ENCODE measurements at places on chromosomes 7 and 10. TPM values are rescaled to one million over a fixed set of nuclear protein-coding genes. Genes with fewer than 3 reads are reported as not detected.

Gene ZSCAN21
- polyA plus RNA-seq, result 21.6 TPM

Gene FAM25C
- polyA plus RNA-seq, result not detected

Gene AHCYL2
- polyA plus RNA-seq, result 28.7 TPM

Gene FGFBP3
- polyA plus RNA-seq, result 2.9 TPM

Gene RPEL1
- polyA plus RNA-seq, result 0.11 TPM

Gene CYP26A1
- polyA plus RNA-seq, result 0.17 TPM

Gene CFAP58
- polyA plus RNA-seq, result 0.49 TPM

Gene SERPINE1
- polyA plus RNA-seq, result 0.83 TPM

Gene CYP17A1
- polyA plus RNA-seq, result 0.62 TPM

Gene CFAP43
- polyA plus RNA-seq, result 14.1 TPM

Gene CCDC146
- 16.7 TPM for polyA plus RNA-seq

DNA sequence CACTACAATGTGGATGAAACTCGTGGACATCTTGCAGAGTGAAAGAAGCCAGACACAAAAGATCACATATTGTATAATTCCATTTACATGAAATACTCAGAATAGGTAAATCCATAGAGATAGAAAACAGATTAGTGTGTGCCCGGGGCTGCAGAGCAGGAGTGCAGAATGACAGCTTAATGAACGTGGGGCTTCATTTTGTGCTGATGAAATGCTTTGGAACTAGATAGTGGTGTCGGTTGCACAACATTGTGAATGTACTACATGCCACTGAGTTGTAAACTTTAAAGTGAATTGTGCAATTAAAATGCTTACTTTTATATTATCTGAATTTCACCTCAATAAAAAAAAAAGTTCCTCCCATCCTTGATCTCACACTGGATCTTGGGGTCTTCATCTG lies 31.8 kb upstream of the CARD11 start:
- DNase-seq, result no peak

- DNase-seq, result no peak
Observed at GRCh38 chr7:100575746-100576383, 2.2 kb upstream of the SAP25 start.

DNA sequence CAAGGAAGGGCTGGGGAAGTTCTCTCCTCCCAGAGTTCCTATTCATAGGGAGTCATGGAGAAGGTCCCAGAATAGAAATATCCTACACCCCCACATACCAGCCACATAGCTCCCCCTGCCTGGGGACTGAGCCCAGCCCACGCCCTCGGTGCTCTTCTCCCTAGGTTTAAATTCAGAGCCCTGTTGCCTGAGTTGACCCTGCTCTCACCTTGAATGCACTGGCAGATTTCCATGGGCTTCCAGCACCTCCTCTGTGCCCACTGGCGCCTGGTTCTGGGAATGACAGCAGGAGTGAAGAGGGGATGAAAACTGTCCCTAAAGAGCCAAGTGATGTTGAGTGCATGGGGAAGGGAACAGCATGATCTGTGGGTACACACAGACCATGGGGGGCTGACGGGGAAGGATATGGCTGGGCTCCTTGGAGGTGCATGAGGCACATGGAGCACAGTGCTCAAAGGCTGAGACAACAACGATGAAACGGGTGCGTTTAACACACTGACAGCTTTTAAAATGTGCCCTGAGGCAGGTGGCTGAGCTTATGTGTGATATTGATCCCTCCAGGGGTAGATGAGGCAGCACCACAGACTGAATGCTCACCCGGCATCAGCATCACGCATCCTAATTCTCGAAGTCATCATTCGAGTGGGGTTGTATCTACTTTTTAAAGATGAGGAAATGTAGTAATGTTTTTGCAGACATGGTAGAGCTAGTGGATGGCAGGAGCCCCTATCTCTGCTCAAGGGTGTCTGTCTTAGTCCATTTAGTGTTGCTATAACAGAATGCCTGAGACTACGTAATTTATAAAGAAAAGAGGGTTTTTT lies 53.7 kb upstream of the IGFBP3 start:
- no peak for DNase-seq

DNA sequence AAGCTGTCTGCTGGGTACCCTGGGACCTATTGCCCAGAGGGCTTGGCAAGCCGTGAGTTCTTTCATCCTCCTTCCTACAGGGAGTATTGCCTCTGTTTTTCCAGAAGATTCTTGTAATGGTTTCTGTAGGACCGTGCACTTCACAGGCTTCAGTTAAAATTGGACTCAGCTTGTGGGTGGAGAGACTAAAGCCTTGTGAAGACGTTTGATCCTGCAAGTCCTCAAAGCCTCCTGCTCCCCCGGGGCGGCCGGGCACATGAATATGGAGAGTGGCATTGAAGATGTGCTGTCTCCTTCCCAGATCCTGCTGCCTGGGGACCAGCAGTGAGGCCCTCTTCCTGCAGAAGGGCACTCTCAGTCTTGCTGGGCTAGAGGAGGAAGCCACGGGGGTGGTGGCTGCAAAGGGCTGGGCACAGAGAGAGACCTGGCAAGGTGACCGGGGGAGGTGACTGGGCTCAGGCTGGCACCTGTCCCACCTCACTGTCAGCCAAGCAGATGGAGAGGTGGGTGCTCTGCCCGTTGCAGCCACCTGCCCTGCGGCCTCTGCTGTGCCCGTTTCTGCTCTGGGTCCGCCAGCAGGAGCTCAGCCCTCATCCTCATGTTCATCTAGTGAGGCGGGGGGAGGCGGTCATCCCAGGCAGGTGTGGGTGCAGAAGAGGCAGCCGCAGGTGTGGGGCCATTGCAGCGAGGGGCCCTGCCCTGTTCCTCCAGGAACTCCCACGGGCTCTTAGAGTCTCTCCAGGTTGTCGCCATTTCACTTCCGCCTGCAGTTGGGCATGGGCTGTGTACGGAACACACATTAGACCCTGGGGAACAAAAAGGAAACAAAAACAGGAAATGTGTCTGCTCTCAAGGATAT lies 55.7 kb downstream of the TMEM209 start:
- no peak for DNase-seq

GRCh38 chr10:133170092-133170491 lies 10.1 kb downstream of the KNDC1 start:
- no peak for DNase-seq

DNA sequence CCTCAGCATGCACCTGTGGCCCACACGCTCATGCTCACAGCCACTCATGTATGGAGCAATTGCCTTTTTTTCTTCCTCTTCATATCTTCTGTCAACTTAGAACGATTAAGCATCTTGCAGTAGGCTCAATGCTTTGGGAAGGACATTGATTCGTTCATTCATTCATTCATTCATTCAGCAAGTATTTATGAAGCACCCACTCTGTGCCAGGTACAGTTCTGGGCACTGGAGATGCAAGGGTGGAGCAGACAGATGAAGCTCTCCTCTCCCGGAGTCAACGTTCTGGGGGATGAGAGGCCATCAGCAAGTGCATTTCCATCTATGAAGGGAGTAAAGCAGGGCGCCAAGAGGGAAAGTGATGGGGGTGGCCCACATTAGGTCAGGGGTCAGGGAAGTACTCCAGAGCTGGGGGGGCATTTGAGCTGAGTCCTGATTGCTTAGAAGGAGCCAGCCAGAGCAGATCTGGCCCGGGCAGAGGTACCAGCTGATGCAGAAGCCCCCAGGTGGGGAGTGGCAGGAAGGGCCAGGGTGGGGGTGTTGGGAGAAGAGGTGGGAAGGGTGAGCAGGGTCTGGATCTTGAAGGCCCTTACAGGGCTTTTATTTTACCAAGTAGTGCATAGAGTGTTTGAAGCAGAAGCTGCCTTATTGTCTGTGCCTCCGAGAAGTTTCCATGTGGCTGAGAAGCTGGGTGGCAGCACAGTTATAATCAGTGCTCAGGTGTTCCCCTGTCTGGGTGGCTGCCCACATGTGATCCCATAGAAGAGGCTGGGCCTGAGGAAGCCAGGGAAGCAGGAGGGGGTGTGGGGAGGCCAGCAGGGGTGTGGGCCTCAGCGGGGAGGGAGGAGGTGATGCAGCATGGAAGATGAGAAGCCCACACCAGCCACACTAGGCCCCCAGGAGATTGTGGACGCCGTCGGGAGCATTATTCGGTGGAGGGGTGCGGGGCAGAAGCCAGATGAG lies 36.2 kb downstream of the CHST3 start:
- no peak for DNase-seq

DNA sequence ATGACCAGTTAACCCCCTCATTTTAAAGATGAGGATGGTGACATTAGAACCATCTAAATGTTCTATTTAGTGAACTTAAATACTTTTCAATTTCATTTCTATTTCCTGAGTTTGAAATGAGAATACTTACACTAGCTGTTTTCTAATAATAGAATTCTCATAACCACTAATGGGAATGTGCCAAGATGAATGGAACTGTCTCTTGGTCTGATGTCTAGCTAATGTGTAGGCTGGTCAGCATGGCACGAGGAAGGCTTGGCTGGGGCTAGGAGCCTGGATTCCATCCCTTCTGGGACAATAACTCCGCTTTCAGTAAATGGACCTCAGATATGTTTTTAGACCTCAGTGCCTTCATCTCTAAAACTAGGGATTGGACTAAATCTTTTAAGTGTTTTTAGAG lies 185.8 kb upstream of the NRP1 start:
- DNase-seq, result no peak

- DNase-seq, result no peak
Observed at GRCh38 chr7:36523371-36524101, 133.9 kb downstream of the ANLN start.

GRCh38 chr10:53489335-53490182 lies 717.0 kb upstream of the MBL2 start:
- no peak for DNase-seq

- DNase-seq, result no peak
Observed at GRCh38 chr7:151372612-151373265, 31.1 kb downstream of the NUB1 start.

DNA sequence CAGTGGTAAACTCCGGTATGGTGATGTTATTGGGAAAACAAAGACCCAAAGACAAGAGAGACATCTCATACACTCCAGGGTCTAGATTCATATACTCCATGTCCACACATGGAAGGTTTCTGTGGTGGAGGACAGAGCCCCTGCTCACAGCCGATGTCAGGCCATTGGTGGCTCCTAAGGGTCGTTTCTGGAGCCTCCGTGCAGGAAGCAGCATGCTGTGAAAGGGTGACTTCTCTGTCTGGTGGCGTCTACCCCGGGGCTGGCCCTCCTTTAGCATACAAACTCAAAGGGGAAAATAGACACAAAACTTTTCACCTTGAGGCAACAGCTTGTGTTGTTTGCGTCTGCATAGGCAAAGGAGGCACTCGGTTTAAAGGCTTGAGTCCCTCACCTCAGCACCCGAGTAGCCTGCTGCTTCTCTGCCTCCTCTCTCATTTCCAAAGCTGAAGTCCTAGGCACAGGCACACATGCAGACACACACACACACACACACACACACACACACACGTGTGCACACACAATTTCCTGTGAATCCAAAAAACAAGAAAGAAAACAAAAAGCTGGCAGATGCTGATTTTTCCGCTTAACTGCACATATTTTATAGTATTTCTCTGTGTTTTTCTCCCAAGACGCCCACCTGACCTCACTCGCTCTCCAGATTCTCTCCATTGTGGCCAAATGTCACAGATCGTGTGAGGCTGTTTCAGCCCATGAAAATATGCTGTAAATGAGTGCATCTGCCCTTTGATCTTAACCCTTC lies 601.4 kb upstream of the MGMT start:
- DNase-seq, result no peak

GRCh38 chr7:75738975-75739795 lies 444 bp upstream of the HIP1 start:
- peak; percentile 98 for DNase-seq

DNA sequence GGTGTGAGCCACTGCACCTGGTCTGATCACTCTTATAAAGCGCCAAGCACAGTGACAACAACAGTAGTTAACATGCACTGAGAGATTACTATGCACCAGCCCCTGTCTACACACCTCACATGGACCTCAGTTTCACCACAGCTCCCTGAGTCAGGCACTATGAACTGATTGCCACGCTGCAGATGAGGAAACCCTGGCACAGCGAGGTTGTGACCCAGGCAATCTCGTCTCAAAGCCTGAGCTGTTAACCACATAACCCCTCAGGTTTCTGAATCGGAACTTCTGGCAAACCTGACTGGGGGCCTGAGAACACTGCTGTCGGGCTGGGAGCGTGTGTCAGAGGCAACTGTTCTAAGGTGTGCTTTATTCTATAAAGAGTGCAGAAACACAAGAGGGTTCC lies 150.8 kb downstream of the RNF216 start:
- no peak for DNase-seq

GRCh38 chr10:123496375-123496774 lies 169.8 kb upstream of the GPR26 start:
- DNase-seq, result no peak

GRCh38 chr7:50068026-50068425 lies 25.0 kb downstream of the ZPBP start:
- DNase-seq, result no peak

- DNase-seq, result no peak
Observed at GRCh38 chr10:78403781-78404180, 370.1 kb downstream of the RPS24 start.

DNA sequence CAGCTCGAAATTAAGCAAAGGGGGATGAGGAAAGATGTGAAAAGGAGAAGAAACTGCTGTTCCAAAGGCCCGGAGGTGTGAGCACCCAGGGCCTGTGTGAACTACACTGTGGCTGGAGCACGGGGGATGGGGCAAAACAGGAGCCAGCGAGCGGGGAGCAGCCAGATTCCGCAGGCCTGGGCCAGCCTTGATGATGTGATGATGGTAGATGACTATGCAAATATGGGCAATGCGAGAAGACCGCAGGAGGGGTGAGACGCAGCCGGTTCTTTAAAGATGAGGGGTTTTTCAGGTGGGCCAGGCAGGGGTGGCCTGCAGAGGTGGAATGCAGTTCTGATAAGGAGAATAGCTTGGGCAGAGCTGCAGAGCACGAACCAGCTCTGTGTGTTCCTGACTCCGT lies 61.5 kb downstream of the LANCL2 start:
- DNase-seq, result no peak

DNA sequence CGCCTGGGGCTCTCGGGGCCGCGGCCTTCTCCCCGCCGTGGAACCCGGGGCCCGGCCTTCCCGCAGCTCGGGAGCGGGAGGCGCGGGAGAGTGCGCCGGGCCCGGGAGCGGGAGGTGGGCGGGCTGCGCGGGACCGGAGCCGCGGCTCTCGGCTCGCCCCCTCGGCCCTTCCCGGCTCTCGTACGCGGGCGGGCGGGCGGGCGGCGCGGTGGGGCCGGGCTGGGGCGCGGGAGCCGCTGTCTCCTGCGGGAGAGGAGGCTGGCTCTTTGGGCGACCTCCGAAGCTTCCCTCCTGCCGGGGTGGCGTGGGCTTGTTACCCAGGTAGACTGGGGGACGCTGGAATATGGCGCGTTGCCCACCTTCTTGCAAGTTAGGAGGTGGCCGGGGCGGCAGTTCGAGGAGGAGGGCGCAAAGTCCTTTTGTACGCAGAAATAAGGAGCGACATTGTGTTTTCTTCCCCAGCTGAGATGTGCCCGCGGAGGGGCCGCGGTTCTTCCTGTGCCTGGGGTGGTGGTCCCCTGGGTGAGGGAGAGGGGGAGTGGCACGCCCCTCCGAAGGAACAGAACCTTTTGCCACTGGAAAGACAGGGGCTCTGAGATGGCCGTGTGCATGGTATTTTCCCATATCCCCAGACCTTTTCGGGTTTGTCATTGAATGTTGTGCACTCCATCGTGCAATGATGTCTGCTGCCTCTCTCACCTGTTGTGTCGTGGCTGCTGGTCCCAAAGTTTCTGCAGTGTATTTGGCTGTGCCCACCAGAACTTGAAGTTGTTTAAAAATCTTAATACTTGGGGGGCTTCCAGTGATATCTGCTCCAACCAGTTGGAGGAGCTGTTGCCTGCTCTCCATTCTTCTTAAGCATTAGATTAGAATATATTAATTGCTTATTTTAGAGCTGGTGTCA lies 844 bp downstream of the NRF1 start:
- peak; percentile 35 for DNase-seq

- peak; percentile 15 for DNase-seq
Observed at GRCh38 chr10:88582411-88582805, 710 bp downstream of the RNLS start.
